ENCODE measurements at places on chromosomes 4 and X. TPM values are rescaled to one million over a fixed set of nuclear protein-coding genes. Genes with fewer than 3 reads are reported as not detected.

Gene CXorf65
- not detected for total RNA-seq

- peak overlapping the region; percentile 25 for H3K4me3 ChIP-seq
- no peaks in the 10 kb centered on the region for H3K27me3 ChIP-seq
- no peak for DNase-seq
- no peaks in the 10 kb centered on the region for H3K36me3 ChIP-seq
- no peak overlapping the region for H3K27ac ChIP-seq
Observed at GRCh38 chr4:1055721-1056590, 44.5 kb downstream of the FGFRL1 start.

Gene KLHL8
- total RNA-seq = 11.7 TPM

Gene TFE3
- total RNA-seq = 14.3 TPM

GRCh38 chr4:168803732-168804131 is 206.3 kb downstream of the CBR4 start:
- no peaks in the 10 kb centered on the region for H3K36me3 ChIP-seq
- no peak for DNase-seq
- H3K4me3 ChIP-seq = no peak overlapping the region
- H3K27me3 ChIP-seq = no peaks in the 10 kb centered on the region
- no peak overlapping the region for H3K27ac ChIP-seq

Gene TSPAN5
- 4.1 TPM for total RNA-seq

Gene TSPAN7
- 30.8 TPM for total RNA-seq

GRCh38 chr4:113445286-113445685 is 316.3 kb downstream of the CAMK2D start:
- no peak overlapping the region for H3K4me3 ChIP-seq
- DNase-seq = peak; percentile 57
- peak overlapping the region; percentile 67 for H3K27ac ChIP-seq
- peaks cover 28% of the 10 kb centered on the region for H3K4me1 ChIP-seq
- H3K27me3 ChIP-seq = no peaks in the 10 kb centered on the region

DNA sequence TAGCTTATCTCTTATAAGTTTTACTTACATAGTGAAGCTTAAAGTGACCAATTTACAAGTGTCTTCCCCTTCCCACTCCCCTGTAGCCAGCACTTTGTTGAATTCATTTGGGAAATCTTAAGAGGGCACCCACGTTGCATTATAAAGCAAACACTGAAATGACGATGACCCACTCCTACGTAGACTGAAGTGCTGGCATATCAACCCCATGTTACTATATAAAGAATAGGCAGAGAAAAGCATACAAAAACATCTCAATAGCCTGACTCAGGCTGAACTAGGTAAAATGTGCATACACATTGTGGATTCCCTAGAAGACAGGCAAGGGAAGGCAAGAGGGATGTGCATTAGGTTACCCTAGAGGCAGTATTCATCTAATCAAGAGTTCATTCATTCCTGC is 313.4 kb downstream of the TENM3 start:
- no peaks in the 10 kb centered on the region for H3K36me3 ChIP-seq
- no peak overlapping the region for H3K27ac ChIP-seq
- H3K4me1 ChIP-seq = no peaks in the 10 kb centered on the region

- H3K27me3 ChIP-seq = no peaks in the 10 kb centered on the region
- H3K27ac ChIP-seq = no peak overlapping the region
Observed at GRCh38 chr4:120616041-120616440, 306.5 kb downstream of the PRDM5 start.

DNA sequence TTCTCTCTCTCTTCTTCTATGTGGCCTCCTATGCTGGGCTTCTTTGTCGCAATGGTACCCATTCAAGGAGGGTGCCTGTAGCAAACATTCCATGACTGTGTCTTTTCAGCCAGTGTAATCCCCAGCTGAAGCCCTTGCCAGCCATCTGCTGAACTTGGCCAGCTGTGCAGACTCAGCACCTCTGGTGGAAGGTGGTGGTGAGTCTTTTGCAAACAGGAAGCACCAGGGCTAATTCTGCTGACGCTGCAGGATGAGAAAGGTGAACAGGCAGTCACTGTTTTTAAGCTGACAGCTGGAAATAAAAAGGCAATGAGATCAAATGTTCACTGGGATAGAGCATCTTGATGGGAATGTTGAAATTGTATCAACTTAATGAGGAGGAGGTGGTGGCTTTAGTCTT is 298.7 kb upstream of the CLNK start:
- H3K27me3 ChIP-seq = no peaks in the 10 kb centered on the region
- H3K27ac ChIP-seq = no peak overlapping the region
- H3K4me3 ChIP-seq = no peak overlapping the region
- H3K36me3 ChIP-seq = no peaks in the 10 kb centered on the region
- no peaks in the 10 kb centered on the region for H3K4me1 ChIP-seq
- no peak for DNase-seq

DNA sequence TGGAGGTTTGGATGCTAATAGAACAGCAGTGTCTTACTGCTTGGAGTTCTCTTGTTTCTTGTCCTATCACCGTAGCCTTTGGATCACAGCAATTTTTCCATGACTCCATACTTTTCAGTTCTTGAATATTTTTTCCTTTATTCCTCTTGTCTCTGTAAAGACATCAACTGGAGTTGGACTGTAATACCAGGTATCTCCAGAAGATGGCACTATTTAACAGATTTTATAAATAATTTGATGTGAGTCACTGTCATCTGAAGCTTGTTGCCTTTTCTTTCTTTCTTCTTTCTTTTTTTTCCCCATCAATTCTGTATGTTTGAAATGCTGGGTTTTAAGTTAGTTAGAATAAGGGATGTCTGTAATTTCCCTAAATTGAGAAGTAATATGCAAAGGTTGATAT is 24.1 kb downstream of the HPRT1 start:
- no peaks in the 10 kb centered on the region for H3K27me3 ChIP-seq
- no peak overlapping the region for H3K4me3 ChIP-seq
- H3K36me3 ChIP-seq = no peaks in the 10 kb centered on the region
- no peak overlapping the region for H3K27ac ChIP-seq
- DNase-seq = no peak

DNA sequence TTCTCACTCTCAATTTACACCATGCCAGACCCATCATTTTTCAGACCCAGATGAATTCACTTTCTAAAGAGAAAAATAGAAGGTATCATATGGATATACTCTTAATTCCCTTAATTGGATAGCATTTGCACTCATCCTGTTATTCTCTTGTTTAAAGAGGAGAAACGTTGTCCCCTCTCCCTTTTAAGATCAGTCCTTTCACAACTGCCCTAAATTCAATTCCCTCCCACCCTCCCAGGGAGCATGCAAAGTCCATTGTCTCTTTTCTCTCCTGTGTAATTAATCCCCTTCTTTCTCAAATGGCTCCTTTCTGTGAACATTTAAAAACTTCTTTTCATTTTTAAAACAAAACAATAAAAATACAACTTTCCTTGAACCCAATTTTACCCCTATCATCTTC is 124.7 kb upstream of the TLL1 start:
- H3K36me3 ChIP-seq = no peaks in the 10 kb centered on the region
- no peak overlapping the region for H3K27ac ChIP-seq
- DNase-seq = no peak
- no peak overlapping the region for H3K4me3 ChIP-seq

Gene SMIM10L2A
- total RNA-seq = 1.7 TPM

Gene UGT2B15
- not detected for total RNA-seq

Gene CSAG1
- not detected for total RNA-seq

DNA sequence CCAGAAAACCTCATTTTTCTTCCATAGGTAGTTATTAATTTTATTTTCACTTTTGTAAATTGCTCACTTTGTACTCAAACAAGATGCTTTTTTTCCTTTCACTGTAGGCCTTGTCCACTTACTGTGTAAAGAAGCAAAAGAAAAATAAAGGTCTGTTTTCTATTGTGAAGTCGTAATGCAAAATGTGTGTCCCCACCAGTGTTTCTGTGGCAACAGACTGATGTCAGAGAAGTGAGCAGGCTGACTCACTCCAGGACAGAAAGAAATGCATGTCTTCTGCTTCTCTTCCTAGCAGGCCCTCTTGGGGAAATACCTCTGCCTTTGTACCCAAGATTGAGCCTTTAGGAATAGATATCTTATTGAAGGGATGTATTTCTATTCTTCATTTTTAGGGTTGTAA is 30.3 kb downstream of the INPP4B start:
- no peak overlapping the region for H3K27ac ChIP-seq
- no peaks in the 10 kb centered on the region for H3K36me3 ChIP-seq
- no peaks in the 10 kb centered on the region for H3K27me3 ChIP-seq
- H3K4me1 ChIP-seq = peaks cover 26% of the 10 kb centered on the region

GRCh38 chr4:5660185-5660584 is 48.2 kb downstream of the EVC2 start:
- H3K36me3 ChIP-seq = peaks cover 9% of the 10 kb centered on the region
- no peak for DNase-seq
- no peak overlapping the region for H3K27ac ChIP-seq
- peaks cover 2% of the 10 kb centered on the region for H3K27me3 ChIP-seq

Gene GPC3
- total RNA-seq = 2.5 TPM

Gene CNGA2
- not detected for total RNA-seq

GRCh38 chr4:145887241-145887991 is 51.2 kb downstream of the ZNF827 start:
- no peaks in the 10 kb centered on the region for H3K27me3 ChIP-seq
- peaks cover 29% of the 10 kb centered on the region for H3K4me1 ChIP-seq
- peak overlapping the region; percentile 72 for H3K27ac ChIP-seq
- DNase-seq = no peak
- H3K36me3 ChIP-seq = peaks cover 13% of the 10 kb centered on the region
- H3K4me3 ChIP-seq = no peak overlapping the region

GRCh38 chrX:153735274-153735673 is 10.6 kb downstream of the ABCD1 start:
- H3K4me1 ChIP-seq = no peaks in the 10 kb centered on the region
- no peak for DNase-seq
- no peaks in the 10 kb centered on the region for H3K36me3 ChIP-seq

Gene CYLC1
- not detected for total RNA-seq

DNA sequence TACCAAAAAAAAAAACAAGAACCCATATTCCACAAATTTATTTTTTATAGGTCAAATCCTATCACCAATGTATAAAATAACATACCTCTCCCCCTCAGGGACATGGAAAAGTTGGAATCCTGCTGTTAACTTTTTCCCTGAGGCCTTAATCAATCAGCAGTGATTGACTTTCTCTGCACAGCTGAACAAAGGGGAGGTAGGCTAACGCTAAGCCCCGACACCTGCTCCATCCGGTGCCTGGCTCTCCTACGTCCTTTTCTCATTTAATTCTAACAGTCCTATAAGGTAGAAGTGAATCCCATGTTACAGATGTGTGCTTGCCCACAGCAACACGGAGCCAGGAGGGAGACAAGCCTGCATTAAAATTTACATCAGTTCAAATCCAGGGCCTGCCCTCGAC is 2.8 kb downstream of the CENPU start:
- no peaks in the 10 kb centered on the region for H3K27me3 ChIP-seq
- peaks cover 19% of the 10 kb centered on the region for H3K36me3 ChIP-seq
- no peak overlapping the region for H3K27ac ChIP-seq

GRCh38 chrX:133918361-133918771 is 67.0 kb downstream of the GPC3 start:
- no peak overlapping the region for H3K4me3 ChIP-seq
- no peak overlapping the region for H3K27ac ChIP-seq
- H3K36me3 ChIP-seq = no peaks in the 10 kb centered on the region

DNA sequence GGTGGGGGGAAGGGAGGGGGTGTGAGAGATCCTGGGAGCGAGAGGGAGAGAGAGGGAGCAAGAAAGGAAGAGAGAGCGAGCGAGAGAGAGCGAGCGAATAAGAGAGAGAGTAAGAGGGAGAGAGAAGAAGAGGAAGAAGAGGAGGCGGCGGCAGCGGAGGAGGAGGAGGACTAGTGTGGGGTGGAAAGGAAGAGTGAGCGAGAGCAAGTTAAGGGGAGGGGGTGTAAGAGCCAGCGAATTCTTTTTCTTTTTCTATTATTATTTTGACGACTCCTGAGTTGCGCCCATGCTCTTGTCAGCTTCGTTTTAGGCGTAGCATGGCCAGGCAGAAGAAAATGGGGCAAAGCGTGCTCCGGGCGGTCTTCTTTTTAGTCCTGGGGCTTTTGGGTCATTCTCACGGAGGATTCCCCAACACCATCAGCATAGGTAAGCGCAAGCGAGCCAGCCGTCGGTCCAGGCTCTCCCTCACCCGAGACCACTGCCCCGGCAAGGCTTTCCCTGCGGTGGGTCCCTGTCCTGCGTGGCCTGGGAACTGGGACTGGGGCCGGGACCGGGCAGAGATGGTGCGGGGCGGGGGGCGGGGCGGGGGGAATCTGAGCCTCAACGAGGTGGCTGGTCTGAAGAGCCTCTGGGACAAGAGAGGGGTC is at the start of gene GRIA3:
TSS of gene GRIA3 (plus strand) at position 60 of the 647 bp plus-strand sequence. CDS start at position 318, 258 bp downstream.
- DNase-seq = no peak
- peak within 1 kb of the TSS; percentile 35 for H3K4me3 ChIP-seq
- no peak within 1 kb of the TSS for H3K27ac ChIP-seq
- no peaks in the 10 kb centered on the region for H3K36me3 ChIP-seq

- H3K4me1 ChIP-seq = no peaks in the 10 kb centered on the region
- no peak overlapping the region for H3K4me3 ChIP-seq
- no peak for DNase-seq
Observed at GRCh38 chr4:60992037-60992436, 208.1 kb upstream of the ADGRL3 start.

Gene C4orf51
- not detected for total RNA-seq

DNA sequence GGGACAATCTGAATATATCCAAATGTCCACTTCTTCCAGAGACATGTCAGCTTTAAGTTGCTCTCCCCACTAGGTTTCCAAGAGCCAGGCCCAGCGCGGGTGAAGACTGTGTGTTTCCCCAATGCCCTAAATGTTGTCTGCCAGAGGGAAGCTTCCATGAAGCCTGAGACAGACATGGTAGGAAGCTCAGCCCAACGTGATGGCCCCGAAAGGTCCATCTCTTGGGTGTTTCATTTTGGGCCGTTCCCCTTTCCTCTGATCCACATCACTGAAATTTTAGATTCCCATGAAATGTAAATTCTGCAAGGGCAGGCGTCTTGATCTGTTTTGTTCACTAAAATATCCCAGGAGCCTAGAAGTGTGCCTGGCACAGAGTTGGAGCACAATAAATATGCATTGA is 25.4 kb upstream of the PROM1 start:
- H3K36me3 ChIP-seq = no peaks in the 10 kb centered on the region
- H3K27me3 ChIP-seq = no peaks in the 10 kb centered on the region
- H3K27ac ChIP-seq = no peak overlapping the region
- no peak overlapping the region for H3K4me3 ChIP-seq

Gene MCTS1
- total RNA-seq = 35.5 TPM

- DNase-seq = no peak
- H3K27ac ChIP-seq = no peak overlapping the region
- H3K4me1 ChIP-seq = no peaks in the 10 kb centered on the region
- H3K36me3 ChIP-seq = no peaks in the 10 kb centered on the region
- H3K27me3 ChIP-seq = no peaks in the 10 kb centered on the region
Observed at GRCh38 chr4:69104719-69105275, 8.5 kb downstream of the UGT2B7 start.

Gene CXCL8
- total RNA-seq = 0.62 TPM

DNA sequence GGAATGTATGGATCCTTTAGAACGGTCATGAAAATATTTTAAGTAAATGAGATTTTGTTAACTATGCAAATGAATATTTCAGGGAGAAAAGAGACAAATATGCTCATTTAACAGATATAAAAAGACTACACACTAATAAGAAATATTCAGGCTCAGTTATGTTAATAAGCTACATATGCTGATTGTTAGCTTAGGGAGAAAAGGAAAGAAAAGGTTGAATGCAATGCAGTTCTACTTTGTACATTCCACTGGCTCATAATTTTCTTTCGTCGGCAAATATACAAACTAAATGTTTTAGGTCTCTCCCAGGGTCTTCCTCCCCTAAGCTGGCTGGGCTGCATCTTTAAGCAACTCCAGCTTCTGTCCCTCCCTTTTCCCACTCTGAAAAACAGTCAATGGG is 2.7 kb upstream of the RTL3 start:
- no peaks in the 10 kb centered on the region for H3K4me1 ChIP-seq
- no peaks in the 10 kb centered on the region for H3K27me3 ChIP-seq
- no peak for DNase-seq
